Stimulated activated naive CD8-positive, alpha-beta T cell treated with anti-CD3 and anti-CD28 coated beads, Interleukin-15, amount 100 ng/mL, for 72 hours (primary cell): ENCODE measurements at places on chromosomes 2 and 18.

DNA sequence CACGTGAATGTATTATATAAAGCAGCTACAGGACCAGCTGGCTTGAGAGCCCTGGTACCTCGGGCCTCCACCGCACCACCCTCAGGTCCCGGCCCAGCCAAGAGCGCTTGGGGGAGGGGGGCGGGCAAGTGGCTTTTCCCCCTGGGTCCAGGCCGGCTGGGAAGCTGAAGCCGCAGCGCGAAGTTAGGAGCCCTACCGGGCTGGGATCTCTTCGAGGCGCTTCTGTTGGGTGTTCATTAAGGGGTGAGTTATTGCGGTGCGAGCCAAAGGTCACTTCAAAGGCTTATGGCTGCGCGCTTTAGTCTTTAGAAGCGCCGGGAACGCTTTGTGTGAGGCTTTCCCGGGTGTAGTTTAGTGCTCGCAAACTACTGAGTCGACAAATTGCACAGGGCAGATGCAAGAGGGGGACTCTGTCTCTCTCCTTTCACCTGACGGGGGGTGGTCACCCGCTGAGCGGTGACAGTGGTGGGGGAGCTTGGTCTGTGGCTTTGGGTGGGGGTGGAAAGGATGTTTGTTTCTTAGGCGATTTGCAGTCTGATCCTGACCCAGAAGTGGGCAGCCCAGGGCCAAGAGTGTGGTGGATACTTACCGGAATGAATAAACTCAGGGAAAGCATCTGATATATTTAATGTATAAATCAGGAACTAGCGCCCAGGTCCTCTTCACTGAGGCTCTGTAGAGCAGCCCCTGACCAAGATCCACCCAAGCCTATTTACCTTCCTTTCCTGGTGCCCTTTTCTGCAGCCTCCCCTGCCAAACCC is 6.0 kb downstream of the HOXD3 start:
- DNase-seq: no peak

- no peak for DNase-seq
These were observed 332.3 kb upstream of the HS6ST1 start for GRCh38 chr2:128651000-128651399.

DNA sequence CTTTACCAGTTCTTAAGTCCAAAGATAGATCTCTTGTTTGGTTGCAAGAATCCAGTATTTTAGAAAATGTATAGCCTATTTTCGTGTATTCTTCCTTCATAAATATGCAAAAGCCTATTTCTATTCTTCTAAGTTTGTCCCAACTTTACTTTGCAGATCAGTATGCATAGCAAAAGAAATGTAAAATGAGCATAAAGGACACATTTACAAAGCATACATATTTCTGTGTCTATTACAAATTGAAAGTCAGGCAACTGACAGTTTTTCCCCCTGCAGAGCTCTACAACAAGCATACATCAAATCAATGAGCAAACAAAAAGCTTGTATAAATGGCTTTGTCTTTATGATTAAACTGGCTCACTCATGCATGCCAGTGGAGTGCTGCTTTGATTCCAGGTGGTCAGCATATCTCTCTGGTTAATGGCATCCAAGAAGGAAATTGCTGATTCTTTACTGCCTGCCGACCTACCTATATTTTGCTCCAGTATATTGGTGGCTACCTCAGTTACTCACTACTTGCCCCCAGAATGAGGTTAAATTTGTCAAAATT is 10.0 kb upstream of the VPS54 start:
- DNase-seq: no peak

DNA sequence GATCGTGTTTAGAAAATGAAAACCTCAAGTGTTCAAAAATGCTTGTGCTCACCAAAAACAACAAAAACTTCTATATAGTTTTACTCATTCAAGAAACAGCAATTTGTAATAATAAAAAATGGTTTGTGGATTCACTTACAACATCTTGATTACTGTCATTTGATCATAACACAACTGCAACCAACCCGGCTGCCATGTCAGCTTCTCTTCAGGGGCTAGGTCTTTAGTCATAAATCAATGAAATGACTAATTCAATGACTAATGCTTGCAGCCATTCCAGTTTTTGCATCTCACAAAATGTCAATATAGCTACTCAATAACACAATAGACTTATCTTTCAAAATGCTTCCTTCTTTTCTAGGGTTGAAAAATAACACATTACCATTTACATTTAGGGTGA is 128.0 kb downstream of the OLA1 start:
- DNase-seq: peak; percentile 22

- no peak for DNase-seq
These were observed 9.0 kb downstream of the DGUOK start for GRCh38 chr2:73935641-73936040.

- peak; percentile 32 for DNase-seq
These were observed 168.6 kb downstream of the SS18 start for GRCh38 chr18:25921677-25922421.

- no peak for DNase-seq
These were observed 33.5 kb downstream of the KLHL29 start for GRCh38 chr2:23418461-23418911.

DNA sequence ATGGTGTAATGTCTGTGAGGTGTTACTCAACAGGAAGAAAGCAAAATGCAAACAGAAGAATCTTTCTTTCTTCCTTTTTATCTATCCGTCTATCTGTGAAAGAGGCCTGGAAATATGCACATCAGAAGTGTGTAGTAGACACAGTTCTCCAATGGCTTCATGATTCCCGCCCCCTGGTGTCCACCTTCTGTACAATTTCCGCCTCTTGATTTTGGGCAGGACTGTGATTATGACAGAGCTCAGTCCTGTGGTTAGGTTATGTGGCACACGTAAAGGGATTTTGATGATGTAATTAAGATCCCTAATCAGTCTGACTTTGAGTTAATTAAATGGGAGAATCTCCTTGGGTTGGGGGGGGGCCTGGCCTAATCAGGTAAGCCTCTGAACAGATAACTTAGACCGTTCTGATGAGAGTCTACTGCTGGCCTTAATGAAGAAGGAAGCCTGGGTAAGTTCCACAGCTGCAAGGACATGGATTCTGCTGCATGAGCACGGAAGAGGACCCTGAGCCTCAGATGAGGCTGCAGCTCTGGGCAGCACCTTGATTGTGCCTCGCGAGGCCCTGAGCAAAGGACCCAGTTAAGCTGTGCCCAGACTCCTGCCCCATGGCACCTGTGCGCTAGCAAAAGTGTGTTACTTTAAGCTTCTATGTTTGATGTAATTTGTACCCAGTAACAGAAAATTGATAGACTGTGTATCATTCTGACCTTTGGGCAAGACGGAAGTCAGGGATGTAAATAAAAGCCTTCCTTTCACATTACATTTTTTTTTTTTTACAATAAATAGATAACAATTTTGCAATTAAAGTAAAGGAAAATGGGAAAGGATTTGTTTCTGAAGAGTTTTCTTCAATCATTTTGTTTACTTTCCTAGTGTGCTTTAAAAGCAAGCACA is 11.3 kb upstream of the KCNF1 start:
- DNase-seq: no peak

DNA sequence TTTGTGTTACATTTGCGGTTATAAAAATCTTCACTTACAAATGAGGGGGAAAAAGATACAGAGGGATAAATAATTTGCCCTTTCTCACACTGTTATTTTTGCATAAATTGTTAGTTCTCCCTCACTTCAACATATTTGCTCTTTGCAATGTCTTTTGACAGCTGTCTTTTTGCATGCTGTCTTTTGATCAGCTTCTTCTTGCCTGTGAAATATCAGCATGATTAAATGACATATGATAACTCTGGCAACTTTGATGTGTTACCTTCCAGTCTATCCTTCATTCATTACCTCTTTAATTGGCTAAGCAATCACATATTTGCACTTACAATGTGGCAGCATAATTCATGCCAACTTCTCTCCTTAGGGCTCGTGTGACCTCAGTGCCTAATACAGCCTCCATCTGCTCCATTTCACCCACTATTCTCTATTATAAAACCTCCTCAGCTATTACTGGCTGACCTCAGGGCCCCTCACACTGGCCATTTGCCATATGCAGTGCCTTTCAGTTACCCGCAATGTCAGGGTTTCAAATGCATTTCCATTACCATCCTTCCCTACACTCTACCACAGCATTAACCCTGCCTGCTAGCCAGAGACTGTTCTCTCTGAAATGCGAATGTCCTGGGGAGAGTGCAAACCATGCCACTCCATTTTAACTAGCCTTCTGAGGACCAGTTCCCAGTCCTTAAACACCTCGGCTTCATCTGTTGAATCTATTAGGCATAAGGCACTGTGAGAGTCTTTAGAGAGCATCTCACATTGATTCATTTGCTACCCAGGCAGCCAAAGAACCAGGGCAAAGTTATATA is 1056.6 kb upstream of the CHAC2 start:
- no peak for DNase-seq

- DNase-seq: no peak
These were observed 46.8 kb upstream of the TTC21B start for GRCh38 chr2:166000401-166000800.

DNA sequence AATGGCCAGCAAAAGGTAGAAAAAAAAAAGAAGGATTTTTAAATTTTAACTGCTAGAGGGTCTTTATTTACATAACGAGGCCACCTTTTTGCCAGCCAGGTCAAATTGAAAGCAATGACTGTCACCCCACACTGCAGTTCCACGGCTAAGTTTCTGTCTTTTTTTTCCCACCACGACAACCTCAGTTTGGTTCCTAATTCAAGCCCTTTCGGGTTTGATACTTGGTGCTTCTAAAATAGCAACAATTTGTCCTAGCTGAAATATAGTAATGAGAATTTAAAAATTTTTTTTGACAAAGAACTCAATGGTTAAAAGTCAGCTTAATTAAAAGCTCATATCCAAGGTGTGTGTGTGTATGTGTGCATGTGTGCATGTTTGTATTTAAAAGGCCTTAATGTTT is 16.4 kb upstream of the NMS start:
- no peak for DNase-seq

DNA sequence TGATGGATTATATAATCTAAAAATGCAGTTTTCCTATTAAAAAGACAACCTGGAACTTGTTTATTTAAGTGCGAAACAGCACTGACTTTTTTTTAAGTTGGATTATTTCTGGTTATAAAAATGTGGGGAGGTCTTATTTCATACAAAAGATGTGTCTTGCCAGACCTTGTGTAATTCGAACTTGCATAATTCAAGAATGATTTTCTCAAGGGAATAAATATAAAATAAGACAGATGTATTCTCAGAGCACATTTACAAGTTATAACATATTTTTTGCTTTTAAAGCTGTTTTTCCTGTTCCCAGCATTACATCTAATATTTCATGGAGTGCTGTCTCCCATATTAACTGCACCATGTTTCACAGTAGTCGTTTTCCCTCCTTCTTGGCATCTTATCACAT is 263.1 kb downstream of the CDH20 start:
- DNase-seq: no peak

DNA sequence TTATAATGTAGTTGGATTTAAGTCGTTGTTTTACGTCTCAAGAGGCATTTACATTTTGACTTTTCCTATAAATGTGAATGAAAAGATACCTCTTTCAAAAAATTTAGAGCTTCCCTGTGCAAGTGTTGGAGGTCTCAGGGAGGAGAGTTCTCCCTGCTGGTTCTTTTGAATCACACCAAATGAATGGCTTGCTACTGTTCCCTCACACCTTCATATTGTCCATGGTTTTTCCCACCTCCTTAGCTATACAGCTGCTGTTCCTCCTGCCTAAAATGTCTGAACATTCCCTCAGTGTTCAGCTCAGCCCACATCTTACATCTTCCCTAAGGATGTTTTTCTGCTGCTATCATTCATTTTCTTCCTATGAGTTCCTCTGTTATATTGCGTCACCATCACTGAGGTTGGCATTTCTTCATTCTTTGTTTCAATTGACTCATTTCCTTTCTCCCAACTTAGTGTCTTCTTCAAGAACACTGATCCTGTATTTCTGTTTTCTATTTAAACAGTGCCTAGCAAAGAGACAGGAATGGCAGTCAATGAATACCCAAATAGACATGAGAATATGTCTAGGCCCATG is 46.0 kb downstream of the COX7A2L start:
- DNase-seq: no peak

- no peak for DNase-seq
These were observed 149.0 kb downstream of the LAMA3 start for GRCh38 chr18:23838233-23838632.

DNA sequence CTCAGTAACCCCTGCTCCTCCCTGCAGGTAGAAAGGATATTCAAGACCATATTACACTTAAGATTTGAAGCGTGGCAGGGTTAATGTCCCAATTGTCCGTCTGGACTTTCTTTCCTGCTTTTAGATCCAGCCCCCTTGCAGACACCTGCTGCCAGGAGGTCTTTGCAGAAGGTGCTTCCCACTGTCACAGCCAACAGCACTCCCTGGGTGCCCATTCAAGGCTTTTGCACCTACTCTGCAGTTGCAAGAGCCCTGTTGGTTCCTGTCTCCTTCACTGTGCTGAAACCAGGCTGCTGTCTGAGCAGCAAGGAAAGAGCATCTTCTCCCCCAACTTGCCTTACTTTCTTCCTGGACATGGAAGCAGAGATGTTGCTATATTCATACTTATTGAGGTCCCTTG is 1043.0 kb upstream of the POU3F3 start:
- no peak for DNase-seq

DNA sequence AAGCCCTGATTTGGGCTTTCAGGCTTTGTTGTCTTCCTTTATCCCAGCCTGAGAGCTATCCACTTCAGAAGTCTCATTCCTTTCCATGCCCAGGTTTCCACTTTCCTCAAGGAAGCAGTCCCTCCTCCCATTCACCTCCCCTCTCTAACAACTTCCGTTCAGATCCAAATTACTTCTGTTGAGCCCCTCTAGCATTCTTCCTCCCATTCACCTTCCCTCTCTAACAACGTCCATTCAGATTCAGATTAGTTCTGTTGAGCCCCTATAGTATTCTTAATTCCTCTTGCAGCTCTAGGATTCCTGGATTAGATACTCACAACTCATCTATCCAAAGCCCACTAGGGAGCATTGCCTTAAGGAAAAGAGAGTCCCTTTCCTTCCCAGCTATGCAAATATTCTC is 216.8 kb downstream of the RAD51AP2 start:
- no peak for DNase-seq

- DNase-seq: no peak
These were observed 44.9 kb downstream of the AQP12A start for GRCh38 chr2:240736281-240737250.

DNA sequence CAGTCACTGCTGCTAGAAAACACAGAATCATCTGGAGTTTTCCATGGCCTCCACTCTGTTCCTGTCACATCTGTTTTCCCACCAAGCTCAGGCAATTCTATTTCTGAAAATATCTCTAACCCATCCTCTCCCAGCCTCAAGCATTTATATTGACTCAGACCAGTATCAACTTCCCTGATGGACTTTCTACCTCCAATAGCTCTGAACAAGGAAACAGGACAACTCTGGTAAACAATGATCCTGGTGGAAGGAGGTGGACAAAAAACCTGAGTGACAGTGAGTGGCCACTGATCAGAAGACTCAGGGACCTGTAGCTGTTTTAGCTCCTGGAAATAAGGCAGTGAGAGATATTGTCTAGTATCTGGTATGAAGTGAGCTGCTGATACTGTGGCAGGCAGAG is 23.4 kb downstream of the BMP10 start:
- DNase-seq: no peak

DNA sequence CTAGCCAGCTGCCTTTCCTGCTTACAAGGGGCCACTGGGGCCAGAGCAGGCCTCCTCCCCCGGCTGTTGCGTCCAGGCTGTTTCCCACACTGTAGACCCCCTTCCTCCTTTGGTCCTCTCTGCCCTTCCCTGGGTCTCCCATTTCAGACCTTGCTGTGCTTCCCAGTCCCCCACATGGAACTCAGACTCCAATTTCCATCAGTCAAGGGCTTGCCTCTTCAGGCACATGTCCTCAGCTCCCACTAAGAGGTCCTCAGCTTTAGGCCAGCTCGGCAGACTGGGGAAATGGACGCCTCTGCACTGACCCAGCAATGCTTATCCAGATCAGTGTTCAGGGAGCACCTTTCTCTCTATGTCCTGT is 98.0 kb upstream of the BZW1 start:
- no peak for DNase-seq

GRCh38 chr2:241066893-241067341 is 35.2 kb downstream of the MTERF4 start:
- no peak for DNase-seq
